T-cell (primary cell): ENCODE measurements at places on chromosomes 12 and 14. TPM values are rescaled to one million over a fixed set of nuclear protein-coding genes. Genes with fewer than 3 reads are reported as not detected.
A peak's percentile ranks its signal among the peaks of the same experiment; 100 is the strongest.

The MMP19 gene
- total RNA-seq, result not detected

The RBP5 gene
- total RNA-seq, result 0.26 TPM

The CABP1 gene
- total RNA-seq, result not detected

The BCL2L14 gene
- total RNA-seq, result 1.0 TPM

The CELA1 gene
- 0.47 TPM for total RNA-seq

The NFATC4 gene
- 0.33 TPM for total RNA-seq

DNA sequence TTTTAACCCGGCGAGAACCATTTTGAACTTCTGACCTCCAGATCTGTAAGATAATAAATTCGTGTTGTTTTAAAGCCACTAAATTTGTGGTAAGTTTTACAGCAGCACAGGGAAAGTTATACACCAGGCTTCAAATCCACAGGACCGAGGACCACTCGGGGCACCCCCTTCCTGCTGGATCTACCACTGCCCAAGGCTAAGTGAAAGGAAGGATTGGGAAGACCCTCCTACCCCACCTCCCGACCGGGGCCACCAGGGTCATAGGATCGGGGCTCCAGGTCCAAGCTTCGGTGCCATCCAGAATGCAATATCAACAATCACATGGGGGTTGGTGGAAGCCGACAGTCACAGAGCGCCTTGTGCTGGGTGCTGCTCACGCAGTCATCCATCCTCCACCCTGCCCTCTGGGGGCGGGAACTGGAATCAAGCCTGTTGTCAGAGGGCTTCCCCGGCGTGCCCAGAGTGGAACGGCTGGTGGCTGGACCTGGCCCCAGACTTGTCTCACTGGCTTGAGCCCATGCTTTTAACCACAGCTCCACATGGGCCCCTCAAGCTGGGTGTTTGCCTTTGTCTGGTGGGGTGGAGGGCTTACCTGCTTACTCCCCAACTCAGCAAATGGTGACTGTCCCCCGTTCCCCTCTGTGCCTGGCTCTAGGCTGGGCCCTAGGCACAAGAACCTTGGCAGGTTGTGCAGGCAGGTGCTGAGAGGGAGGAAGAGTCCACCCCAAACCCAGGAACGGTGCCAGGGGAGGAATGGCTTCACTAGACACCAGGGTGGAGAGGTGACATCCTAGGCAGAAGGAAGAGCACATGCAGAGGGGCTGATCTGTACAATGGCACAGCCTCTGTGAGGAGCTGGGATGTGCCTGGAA lies 180.3 kb upstream of the RTL1 start:
- DNase-seq, result no peak
- H3K27ac ChIP-seq, result no peak overlapping the region
- no peaks in the 10 kb centered on the region for H3K4me1 ChIP-seq
- no peaks in the 10 kb centered on the region for H3K36me3 ChIP-seq
- H3K27me3 ChIP-seq, result peaks cover 35% of the 10 kb centered on the region

GRCh38 chr12:11954181-11954580 lies 116.6 kb upstream of the BCL2L14 start:
- DNase-seq, result no peak
- no peaks in the 10 kb centered on the region for H3K36me3 ChIP-seq
- no peaks in the 10 kb centered on the region for H3K27me3 ChIP-seq
- H3K27ac ChIP-seq, result no peak overlapping the region
- no peaks in the 10 kb centered on the region for H3K4me1 ChIP-seq
- H3K4me3 ChIP-seq, result no peak overlapping the region

DNA sequence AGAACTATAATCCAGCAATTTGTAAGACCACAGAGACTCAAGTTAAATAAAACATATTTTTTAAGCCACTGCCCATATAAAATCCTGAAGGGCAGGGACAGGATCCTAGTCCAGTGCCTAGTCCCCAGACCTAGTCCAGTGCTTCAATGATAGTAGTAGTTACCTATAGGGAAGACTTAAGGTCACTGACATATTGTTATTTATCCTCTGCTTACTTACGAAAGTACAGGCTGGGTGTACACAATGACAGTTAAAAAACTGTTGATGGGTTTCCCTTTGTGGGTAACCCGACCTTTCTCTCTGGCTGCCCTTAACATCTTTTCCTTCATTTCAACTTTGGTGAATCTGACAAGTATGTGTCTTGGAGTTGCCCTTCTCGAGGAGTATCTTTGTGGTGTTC lies 192.5 kb downstream of the SLC25A21 start:
- no peak for DNase-seq
- H3K4me3 ChIP-seq, result no peak overlapping the region
- H3K27me3 ChIP-seq, result no peaks in the 10 kb centered on the region
- no peak overlapping the region for H3K27ac ChIP-seq

- no peak for DNase-seq
- no peak overlapping the region for H3K4me3 ChIP-seq
- H3K4me1 ChIP-seq, result no peaks in the 10 kb centered on the region
- no peak overlapping the region for H3K27ac ChIP-seq
Measured at GRCh38 chr14:56300495-56300894, 182.3 kb downstream of the PELI2 start.

DNA sequence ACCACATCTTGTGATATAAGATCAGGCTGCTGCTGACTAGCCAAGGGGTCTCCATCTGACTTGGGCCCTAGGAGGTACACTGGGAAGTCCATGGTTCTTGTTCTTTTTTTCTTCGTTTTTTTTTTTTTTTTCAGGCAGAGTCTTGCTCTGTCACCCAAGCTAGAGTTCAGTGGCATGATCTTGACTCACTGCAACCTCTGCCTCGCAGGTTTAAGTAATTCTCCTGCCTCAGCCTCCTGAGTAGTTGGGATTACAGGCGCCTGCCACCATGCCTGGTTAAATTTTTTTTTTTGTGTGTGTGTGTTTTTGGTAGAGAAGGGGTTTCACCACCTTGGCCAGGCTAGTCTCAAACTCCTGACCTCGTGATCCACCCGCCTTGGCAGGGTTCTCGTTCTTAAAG lies 178.2 kb downstream of the RMST start:
- H3K27ac ChIP-seq, result no peak overlapping the region
- H3K27me3 ChIP-seq, result no peaks in the 10 kb centered on the region
- no peaks in the 10 kb centered on the region for H3K4me1 ChIP-seq
- no peak for DNase-seq
- H3K36me3 ChIP-seq, result no peaks in the 10 kb centered on the region

GRCh38 chr12:30863839-30864238 lies 62.7 kb upstream of the TSPAN11 start:
- H3K4me3 ChIP-seq, result no peak overlapping the region
- no peaks in the 10 kb centered on the region for H3K27me3 ChIP-seq
- DNase-seq, result no peak
- H3K36me3 ChIP-seq, result no peaks in the 10 kb centered on the region
- H3K4me1 ChIP-seq, result no peaks in the 10 kb centered on the region

DNA sequence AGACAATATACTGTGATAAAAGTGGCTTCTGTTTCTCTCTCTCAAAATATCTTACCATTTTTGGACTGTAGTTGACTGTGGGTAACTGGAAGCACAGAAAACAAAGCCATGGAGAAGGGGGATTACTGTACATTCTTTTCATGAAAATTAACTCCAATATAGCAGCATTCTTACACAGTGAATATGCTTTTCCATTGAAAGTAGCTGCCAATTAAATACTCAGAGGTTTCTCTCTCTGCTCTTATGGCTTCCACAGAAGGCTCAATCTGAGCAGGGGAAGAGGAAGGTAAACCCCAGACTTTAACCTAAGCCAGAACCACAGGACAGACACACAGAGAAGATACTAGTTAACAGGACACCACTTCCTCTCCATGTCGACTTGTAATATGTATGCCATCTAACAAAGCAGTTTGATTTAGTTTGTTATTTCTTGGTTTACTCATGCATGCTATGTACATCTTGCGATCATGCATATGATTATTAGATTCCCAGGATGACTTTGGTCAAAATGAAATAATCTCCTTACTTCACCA lies 150.2 kb downstream of the SSPN start:
- no peaks in the 10 kb centered on the region for H3K4me1 ChIP-seq
- H3K36me3 ChIP-seq, result peaks cover 1% of the 10 kb centered on the region
- no peak for DNase-seq
- H3K27me3 ChIP-seq, result no peaks in the 10 kb centered on the region
- H3K4me3 ChIP-seq, result no peak overlapping the region
- no peak overlapping the region for H3K27ac ChIP-seq

DNA sequence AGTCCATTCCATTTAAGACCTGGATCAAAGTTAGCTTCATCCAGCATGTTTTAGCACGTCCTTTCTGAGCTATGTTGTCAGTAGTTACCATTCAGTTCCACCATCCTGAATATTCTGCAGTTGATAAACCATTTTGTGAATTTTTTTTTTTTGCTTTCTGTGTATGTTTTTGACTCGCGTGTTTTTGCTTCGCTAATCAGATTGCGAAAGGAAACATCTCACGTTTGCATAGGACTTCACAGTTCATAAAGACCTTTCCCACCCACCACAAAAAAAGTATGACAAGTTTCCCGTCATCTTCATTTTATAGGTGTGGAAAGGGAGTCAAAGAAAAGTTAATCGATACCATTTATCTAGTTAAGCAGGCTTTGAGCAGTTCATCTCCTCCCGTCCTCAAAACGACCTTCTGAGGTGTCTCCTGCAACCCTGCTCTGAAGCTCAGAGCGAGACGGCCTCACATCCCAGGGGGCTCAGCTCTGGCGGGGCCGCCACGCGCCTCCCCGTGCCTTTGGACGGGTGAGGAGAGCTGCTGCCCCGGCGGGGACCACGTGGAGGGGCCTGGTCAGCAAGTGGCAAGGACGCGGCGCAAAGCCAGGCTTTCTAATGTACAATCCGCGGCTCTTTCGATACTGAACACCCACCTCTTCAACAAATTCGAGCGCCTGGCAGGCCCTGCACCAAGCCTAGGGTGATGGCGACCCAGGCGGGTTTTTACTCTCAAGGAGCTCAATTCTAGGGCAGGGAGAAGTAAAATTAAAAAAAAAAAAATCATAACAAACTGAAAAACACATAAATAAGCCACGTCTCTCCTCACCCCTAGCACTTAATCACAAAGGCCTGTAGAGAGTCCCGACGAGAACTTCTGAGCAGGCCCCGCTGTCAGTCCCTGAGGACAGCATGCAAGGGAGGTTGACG lies 988 bp upstream of the TMEM263 start:
- H3K27me3 ChIP-seq, result no peaks in the 10 kb centered on the region
- peak; percentile 14 for DNase-seq
- H3K36me3 ChIP-seq, result no peaks in the 10 kb centered on the region
- H3K4me3 ChIP-seq, result peak overlapping the region; percentile 66

DNA sequence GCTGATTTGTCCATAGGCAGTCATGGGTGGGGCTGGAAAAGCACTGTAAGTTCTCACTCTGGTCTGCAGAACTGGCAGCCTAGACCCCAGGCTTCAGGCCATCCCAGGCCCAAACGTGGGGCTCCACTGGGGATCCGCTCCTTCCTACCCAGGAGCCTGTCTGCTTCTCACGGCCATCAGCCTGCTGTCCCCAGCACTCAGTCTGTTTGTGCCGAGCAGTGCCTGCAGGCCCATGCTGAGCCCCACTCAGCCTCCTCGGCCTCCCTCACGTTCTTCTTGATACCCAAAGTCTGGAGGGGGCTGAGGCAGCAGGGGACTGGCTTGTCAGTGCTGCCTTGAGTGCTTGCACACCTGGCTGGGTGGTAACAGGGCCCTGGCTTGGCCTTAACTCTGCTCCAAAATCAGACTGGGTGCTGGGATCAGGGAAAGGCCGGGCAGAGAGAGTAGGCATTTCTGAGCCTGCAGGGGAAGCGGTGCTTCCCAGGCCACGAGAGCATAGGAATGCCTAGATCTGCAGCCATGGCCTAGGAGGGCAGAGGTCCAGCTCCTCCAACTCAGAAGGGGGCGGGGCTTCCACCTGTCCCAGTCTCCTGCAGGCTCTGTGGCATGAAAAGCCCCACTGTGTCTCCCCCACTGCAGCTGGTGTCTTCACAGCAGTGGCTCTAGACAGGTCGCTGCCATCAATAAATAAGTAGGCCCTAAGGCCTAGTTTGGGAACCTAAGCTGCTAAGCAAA lies 772.4 kb upstream of the FBXO33 start:
- H3K4me1 ChIP-seq, result no peaks in the 10 kb centered on the region
- H3K27ac ChIP-seq, result no peak overlapping the region
- no peaks in the 10 kb centered on the region for H3K27me3 ChIP-seq
- no peak for DNase-seq
- H3K4me3 ChIP-seq, result no peak overlapping the region
- no peaks in the 10 kb centered on the region for H3K36me3 ChIP-seq

GRCh38 chr12:22415342-22416309 lies 81.1 kb upstream of the ST8SIA1 start:
- H3K27me3 ChIP-seq, result no peaks in the 10 kb centered on the region
- peaks cover 3% of the 10 kb centered on the region for H3K4me1 ChIP-seq
- H3K27ac ChIP-seq, result no peak overlapping the region
- no peak for DNase-seq
- no peaks in the 10 kb centered on the region for H3K36me3 ChIP-seq
- no peak overlapping the region for H3K4me3 ChIP-seq

DNA sequence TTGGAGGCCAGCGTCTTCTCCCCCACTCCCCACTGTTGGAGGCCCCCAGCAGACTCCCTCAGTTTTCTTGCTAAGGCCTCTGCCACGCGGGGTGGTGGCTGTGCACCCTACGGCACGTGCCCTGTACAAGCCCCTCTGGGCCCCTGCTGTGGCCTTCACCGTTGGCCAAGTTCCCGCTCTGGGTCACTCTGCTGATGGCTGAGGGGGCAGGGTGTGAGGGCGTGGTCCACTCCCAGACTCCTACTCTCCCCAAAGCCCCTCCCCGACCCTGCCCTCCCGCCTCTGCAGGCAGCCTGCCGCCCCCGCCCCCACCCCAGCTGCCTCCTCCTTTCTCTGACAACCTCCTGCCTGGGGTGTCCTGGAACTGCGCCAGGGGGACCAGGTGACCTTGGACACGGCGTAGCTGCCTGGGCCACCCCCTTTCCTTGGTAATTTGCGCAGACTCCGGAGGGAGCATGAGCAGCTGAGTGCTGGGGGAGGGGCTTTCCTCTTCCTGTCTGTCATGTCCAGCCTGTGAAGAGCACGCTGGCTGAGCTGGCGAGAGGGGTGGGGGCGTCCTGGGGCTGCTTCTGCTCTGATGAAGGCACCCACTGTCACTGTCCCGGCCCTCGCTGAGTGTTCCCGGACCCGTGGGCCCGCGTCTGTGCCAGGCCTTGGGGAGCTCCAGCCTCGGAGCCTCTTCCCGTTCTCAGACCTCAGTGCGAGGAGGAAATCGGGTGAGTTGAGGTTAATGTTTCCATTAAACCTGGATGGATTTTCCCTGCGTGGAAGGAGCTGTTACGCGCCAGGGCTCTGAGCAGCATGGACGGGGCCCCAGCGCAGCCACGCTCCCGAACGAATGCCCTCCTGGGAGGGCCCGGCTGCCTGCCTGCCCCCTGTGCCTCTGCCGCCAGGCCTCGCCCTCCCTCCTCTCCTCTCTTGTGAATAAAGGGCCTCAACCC lies 85.0 kb downstream of the KIF26A start:
- H3K4me1 ChIP-seq, result peaks cover 24% of the 10 kb centered on the region
- no peaks in the 10 kb centered on the region for H3K36me3 ChIP-seq
- no peak overlapping the region for H3K4me3 ChIP-seq
- no peak for DNase-seq
- no peak overlapping the region for H3K27ac ChIP-seq

GRCh38 chr14:23556700-23557440 lies 799 bp downstream of the THTPA start:
- peaks cover 6% of the 10 kb centered on the region for H3K4me1 ChIP-seq
- peak overlapping the region; percentile 75 for H3K4me3 ChIP-seq
- peaks cover 11% of the 10 kb centered on the region for H3K36me3 ChIP-seq
- DNase-seq, result no peak
- H3K27ac ChIP-seq, result peak overlapping the region; percentile 78
